Amniotic stem cell (primary cell): ENCODE measurements at places on chromosomes 12 and 14.
A peak's percentile ranks its signal among the peaks of the same experiment; 100 is the strongest.

GRCh38 chr12:132413931-132414588, 75.9 kb upstream of the FBRSL1 start:
- DNase-seq: no peak

DNA sequence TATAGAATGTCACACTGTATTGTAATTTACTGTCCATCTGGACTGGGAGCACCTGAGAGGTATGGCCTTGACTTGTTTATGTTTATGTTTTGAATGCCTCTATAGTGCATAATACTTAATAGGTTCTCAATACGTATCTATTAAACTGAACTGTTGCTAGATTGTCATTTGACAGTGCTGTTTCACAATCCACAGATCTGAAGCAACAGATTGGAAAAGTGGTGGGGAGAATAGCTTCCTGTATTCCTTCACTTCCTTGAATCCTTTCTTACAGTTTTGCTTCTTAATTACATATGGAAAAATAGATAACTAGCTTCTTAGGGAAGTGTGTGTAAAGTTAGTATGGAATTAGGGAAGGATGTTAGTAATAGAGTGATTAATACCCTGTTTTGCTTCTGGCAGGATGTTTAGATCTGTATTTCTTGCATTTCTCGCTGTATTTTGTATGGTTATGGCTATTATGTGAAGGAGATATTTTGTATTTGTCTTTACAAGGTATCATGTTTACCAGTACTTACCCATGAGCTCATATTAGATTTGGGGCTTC, 4.5 kb downstream of the CNOT2 start:
- DNase-seq: no peak

GRCh38 chr14:49861699-49862088, 9.1 kb upstream of the NEMF start:
- peak; percentile 61 for DNase-seq

- no peak for DNase-seq
These were observed 204 bp downstream of the HSP90AA1 start for GRCh38 chr14:102086709-102086971.

DNA sequence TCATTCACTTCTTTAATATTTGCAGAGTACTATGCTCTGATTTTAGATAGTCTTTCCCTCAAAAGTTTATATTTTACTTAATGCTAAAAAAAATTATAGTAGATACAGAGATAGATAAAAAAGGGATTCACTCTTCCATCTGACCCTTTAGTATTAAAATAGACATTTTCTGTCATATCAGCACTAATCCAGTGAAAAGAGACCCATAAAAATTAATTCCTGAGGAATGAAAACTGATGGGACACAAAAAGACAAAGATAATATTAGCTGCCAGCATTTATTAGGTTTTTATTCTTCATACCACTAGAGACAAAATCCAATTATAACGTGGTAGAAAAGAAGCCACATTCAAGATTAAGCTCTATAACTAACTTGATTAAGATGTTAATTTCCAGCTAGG, 45.3 kb downstream of the SOS2 start:
- no peak for DNase-seq
